ENCODE measurements at places on chromosomes 5 and 9. TPM values are rescaled to one million over a fixed set of nuclear protein-coding genes. Genes with fewer than 3 reads are reported as not detected.

Gene IFNA2
- not detected for total RNA-seq

Gene MYMK
- not detected for total RNA-seq

DNA sequence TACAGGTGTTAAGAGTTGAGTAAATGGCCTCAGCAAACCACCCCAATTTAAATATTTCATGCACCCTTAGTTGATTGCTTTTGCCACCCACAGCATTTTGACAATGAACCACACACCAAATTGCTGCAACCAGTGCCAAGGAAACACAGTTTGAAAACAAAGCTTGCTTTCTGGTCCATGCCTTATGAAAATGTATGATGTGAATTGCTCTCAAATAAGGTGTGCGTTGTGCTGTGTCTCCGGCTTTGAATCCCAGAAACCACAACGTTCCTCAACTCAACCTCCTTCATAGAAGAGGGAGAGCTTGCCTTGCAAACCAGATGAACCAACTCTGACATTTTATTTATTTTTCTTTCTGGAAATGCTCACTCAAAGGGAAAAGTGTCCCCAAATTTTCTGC is 762.7 kb downstream of the TLE1 start:
- no peak for DNase-seq

Gene TPPP
- total RNA-seq = 13.0 TPM

DNA sequence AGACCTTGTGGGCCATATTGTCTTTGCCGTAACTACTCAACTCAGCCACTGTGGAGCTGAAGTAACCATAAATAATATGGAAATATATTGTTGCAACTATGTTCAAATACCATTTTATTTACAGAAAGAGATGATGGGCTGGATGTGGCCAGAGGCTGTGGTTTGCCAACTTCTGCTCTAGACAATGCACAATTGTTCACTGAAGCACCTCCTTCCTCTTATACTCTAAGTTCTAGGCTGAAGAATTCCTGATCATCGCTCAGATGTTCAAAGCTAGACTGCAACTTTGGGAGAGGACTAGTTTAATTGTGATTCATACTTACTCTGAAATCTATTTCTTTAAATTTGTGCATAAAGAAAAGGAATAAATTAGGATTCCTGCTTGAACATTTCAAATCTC is 245.0 kb downstream of the TAF11L14 start:
- DNase-seq = no peak

- DNase-seq = no peak
These were observed 190.8 kb downstream of the MEF2C start for GRCh38 chr5:88691945-88692868.

- DNase-seq = no peak
These were observed 26.6 kb upstream of the ABLIM3 start for GRCh38 chr5:149114403-149115312.

Gene BARHL1
- not detected for total RNA-seq

- no peak for DNase-seq
These were observed 16.5 kb downstream of the F2RL2 start for GRCh38 chr5:76606701-76607100.

DNA sequence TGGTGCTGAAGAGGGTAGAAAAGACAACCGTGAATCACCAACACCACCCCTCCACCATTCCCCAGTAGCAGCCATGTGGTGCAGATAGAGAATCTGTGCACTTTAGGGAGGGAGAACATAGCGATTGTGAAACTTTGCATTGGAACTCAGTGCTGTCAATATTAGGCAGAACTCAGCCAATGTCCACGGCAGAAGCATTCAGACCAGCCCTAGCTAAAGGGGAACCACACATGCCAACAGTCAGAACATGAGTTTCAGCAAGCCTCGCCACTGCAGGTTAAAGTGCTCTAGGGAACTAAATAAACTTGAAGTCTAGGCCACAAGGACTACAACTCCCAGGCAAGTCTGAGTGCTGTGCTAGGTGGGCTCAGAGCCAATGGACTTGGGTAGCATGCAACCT is 38.5 kb upstream of the DEPDC1B start:
- DNase-seq = no peak

GRCh38 chr9:124496075-124496449 is 11.1 kb downstream of the NR5A1 start:
- no peak for DNase-seq

Gene CRB2
- total RNA-seq = not detected

Gene SLC6A3
- total RNA-seq = not detected

Data from heart right ventricle (tissue), 16 donors.